ENCODE measurements at places on chromosomes 3 and 15. TPM values are rescaled to one million over a fixed set of nuclear protein-coding genes. Genes with fewer than 3 reads are reported as not detected.

GRCh38 chr3:130276203-130276803 is 69.2 kb upstream of the COL6A5 start:
- H3K4me3 ChIP-seq: no peak overlapping the region
- no peaks in the 10 kb centered on the region for H3K27me3 ChIP-seq
- DNase-seq: no peak

- H3K4me3 ChIP-seq: no peak overlapping the region
- DNase-seq: no peak
- H3K27me3 ChIP-seq: no peaks in the 10 kb centered on the region
- no peaks in the 10 kb centered on the region for H3K4me1 ChIP-seq
- H3K36me3 ChIP-seq: no peaks in the 10 kb centered on the region
These were observed 655.5 kb downstream of the GBE1 start for GRCh38 chr3:81105789-81106488.

- H3K27me3 ChIP-seq: peaks cover 38% of the 10 kb centered on the region
- no peak for DNase-seq
- no peaks in the 10 kb centered on the region for H3K4me1 ChIP-seq
- H3K27ac ChIP-seq: no peak overlapping the region
- H3K36me3 ChIP-seq: no peaks in the 10 kb centered on the region
These were observed 9.6 kb downstream of the DNAJB8 start for GRCh38 chr3:128456776-128457715.

DNA sequence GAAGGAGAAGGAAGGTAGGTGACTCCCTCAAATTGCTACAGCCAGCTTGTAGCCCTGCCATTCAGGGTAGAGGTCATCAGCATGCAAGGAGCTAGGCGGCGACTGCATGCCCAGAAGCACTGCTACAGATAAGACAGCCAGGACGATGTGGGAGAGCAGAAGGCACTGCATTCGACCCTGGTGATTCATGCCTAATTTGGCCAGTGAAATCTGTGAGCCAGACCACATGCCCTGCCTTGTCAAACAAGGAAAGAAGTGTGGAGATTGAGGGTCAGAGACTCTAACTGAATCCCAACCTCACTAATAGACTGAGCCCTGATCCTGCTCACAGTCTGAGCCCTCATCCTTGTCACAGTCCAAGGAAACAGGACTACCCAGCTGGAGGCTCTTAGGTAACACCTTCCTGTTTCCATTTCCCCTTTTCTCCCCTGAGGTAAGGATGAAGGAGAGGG is 86.6 kb downstream of the LINGO1 start:
- H3K27ac ChIP-seq: no peak overlapping the region
- H3K36me3 ChIP-seq: no peaks in the 10 kb centered on the region
- peaks cover 13% of the 10 kb centered on the region for H3K4me1 ChIP-seq
- H3K27me3 ChIP-seq: no peaks in the 10 kb centered on the region

- no peaks in the 10 kb centered on the region for H3K4me1 ChIP-seq
- H3K4me3 ChIP-seq: no peak overlapping the region
- no peaks in the 10 kb centered on the region for H3K27me3 ChIP-seq
- no peak overlapping the region for H3K27ac ChIP-seq
These were observed 353.0 kb downstream of the PLOD2 start for GRCh38 chr3:145807990-145808389.

- no peak overlapping the region for H3K27ac ChIP-seq
- no peak overlapping the region for H3K4me3 ChIP-seq
- H3K36me3 ChIP-seq: no peaks in the 10 kb centered on the region
- H3K4me1 ChIP-seq: peaks cover 5% of the 10 kb centered on the region
These were observed 17.2 kb upstream of the GREM1 start for GRCh38 chr15:32700501-32701150.

GRCh38 chr3:182393830-182394367 is 399.4 kb upstream of the ATP11B start:
- no peaks in the 10 kb centered on the region for H3K27me3 ChIP-seq
- H3K36me3 ChIP-seq: no peaks in the 10 kb centered on the region
- H3K4me1 ChIP-seq: no peaks in the 10 kb centered on the region
- no peak for DNase-seq

GRCh38 chr3:162643245-162643644 is 1146.6 kb downstream of the OTOL1 start:
- no peaks in the 10 kb centered on the region for H3K27me3 ChIP-seq
- no peaks in the 10 kb centered on the region for H3K4me1 ChIP-seq
- H3K36me3 ChIP-seq: no peaks in the 10 kb centered on the region
- no peak overlapping the region for H3K4me3 ChIP-seq
- no peak for DNase-seq

- no peak overlapping the region for H3K27ac ChIP-seq
- no peaks in the 10 kb centered on the region for H3K4me1 ChIP-seq
- no peaks in the 10 kb centered on the region for H3K27me3 ChIP-seq
- no peaks in the 10 kb centered on the region for H3K36me3 ChIP-seq
- no peak for DNase-seq
- no peak overlapping the region for H3K4me3 ChIP-seq
These were observed 54.8 kb upstream of the MITF start for GRCh38 chr3:69684309-69684961.

DNA sequence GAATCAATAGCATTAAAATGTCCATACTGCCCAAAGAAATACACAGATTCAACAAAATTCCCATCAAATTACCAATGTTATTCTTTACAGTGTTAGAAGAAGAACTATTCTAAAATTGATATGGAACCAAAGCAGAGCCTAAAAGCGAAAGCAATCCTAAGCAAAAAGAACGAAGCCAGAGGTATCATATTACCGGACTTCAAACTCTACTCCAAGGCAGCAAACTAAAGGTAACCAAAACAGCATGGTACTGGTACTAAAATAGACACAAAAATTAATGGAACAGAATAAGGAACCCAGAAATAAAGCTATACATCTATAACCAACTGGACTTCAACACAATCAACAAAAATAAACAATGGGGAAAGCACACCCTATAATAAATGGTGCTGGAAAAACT is 167.5 kb downstream of the ADAMTS9 start:
- no peaks in the 10 kb centered on the region for H3K27me3 ChIP-seq
- no peak for DNase-seq
- H3K36me3 ChIP-seq: peaks cover 13% of the 10 kb centered on the region
- H3K27ac ChIP-seq: no peak overlapping the region
- H3K4me1 ChIP-seq: no peaks in the 10 kb centered on the region
- H3K4me3 ChIP-seq: no peak overlapping the region

DNA sequence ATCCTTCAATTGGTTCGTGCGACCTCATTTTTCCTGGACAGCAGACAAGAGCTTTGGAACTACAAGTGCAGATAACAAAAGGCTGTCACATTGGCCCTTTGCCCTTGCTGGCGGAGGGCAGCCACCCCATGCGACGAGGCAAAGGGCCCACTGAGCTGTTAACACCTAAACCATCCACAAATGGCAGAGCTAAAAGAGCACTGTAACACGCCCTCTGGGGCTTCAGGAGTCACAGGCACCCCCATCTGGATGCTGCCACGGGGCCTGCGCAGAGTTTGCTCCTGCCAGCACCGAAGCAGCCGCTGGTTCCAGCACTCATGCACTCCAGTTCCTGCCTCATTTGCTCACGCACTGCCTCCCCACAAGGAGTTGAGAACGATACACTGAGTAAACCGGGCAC is 524.9 kb downstream of the ZNF385D start:
- no peaks in the 10 kb centered on the region for H3K27me3 ChIP-seq
- no peak overlapping the region for H3K4me3 ChIP-seq
- no peak overlapping the region for H3K27ac ChIP-seq
- no peak for DNase-seq
- no peaks in the 10 kb centered on the region for H3K4me1 ChIP-seq

- H3K4me3 ChIP-seq: no peak overlapping the region
- H3K27me3 ChIP-seq: no peaks in the 10 kb centered on the region
- H3K27ac ChIP-seq: no peak overlapping the region
- DNase-seq: no peak
- H3K4me1 ChIP-seq: no peaks in the 10 kb centered on the region
These were observed 49.0 kb downstream of the LARS2 start for GRCh38 chr3:45437383-45437782.

GRCh38 chr15:55322467-55322866 is 3.4 kb downstream of the PIGB start:
- H3K4me3 ChIP-seq: no peak overlapping the region
- no peak overlapping the region for H3K27ac ChIP-seq
- DNase-seq: no peak
- H3K36me3 ChIP-seq: no peaks in the 10 kb centered on the region
- H3K27me3 ChIP-seq: no peaks in the 10 kb centered on the region
- H3K4me1 ChIP-seq: peaks cover 29% of the 10 kb centered on the region

- H3K4me3 ChIP-seq: no peak overlapping the region
- no peaks in the 10 kb centered on the region for H3K27me3 ChIP-seq
- no peak overlapping the region for H3K27ac ChIP-seq
- H3K36me3 ChIP-seq: no peaks in the 10 kb centered on the region
- no peaks in the 10 kb centered on the region for H3K4me1 ChIP-seq
These were observed 781.8 kb downstream of the FHIT start for GRCh38 chr3:60469481-60469880.

GRCh38 chr3:165346503-165346902 is 150.3 kb upstream of the SLITRK3 start:
- no peak for DNase-seq
- no peaks in the 10 kb centered on the region for H3K27me3 ChIP-seq
- H3K4me1 ChIP-seq: no peaks in the 10 kb centered on the region
- H3K4me3 ChIP-seq: no peak overlapping the region
- no peak overlapping the region for H3K27ac ChIP-seq
- H3K36me3 ChIP-seq: no peaks in the 10 kb centered on the region

GRCh38 chr3:35241236-35241635 is 398.1 kb upstream of the ARPP21 start:
- no peak overlapping the region for H3K27ac ChIP-seq
- H3K4me3 ChIP-seq: no peak overlapping the region
- DNase-seq: no peak

DNA sequence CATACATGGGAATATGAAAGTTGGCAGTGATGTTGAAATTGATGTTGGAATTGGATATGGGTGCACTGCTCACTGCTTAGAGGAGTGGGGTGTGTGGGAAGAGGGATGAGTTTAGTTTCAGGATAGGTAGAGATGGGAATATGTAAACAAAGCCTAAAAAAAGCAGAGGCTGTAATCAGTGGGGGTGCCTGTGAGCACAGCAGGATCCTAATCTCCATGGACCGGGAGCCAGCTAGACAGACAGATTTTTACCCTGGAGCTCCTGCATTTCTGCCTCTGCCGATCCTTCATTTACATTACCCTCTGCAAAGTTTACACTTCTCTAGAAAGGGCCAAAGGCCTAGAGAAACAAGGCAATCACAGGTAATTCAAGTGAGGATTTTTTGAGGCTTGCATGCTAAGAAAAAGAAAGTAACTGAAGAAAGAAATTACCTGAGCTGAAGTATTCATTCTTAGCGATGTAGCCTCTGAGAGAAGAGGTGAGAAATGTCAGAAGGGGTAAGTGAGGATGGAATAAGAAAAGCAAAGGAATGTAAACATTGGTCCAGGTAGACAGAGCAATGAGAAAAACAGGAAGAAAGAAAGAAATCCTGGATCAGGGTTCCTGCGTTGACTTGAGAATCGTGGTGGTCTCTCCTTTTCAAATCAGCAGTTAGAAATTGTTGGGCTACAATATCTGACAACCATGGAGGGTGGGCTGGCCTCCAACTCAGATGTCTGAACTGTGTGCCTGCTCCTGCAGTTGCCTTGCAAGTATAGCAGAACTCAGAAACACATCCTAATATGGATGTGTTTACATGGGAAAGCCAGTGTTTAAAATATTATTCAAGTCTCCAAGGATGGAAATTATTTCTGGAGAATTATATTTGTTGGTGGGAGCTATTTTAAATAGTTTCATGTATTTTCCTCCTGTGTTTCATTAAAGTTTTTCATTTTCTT is 79.8 kb downstream of the CRTC3 start:
- no peak for DNase-seq
- peaks cover 33% of the 10 kb centered on the region for H3K4me1 ChIP-seq
- H3K27me3 ChIP-seq: no peaks in the 10 kb centered on the region
- no peak overlapping the region for H3K4me3 ChIP-seq
- peak overlapping the region; percentile 66 for H3K27ac ChIP-seq
- H3K36me3 ChIP-seq: peaks cover 18% of the 10 kb centered on the region

DNA sequence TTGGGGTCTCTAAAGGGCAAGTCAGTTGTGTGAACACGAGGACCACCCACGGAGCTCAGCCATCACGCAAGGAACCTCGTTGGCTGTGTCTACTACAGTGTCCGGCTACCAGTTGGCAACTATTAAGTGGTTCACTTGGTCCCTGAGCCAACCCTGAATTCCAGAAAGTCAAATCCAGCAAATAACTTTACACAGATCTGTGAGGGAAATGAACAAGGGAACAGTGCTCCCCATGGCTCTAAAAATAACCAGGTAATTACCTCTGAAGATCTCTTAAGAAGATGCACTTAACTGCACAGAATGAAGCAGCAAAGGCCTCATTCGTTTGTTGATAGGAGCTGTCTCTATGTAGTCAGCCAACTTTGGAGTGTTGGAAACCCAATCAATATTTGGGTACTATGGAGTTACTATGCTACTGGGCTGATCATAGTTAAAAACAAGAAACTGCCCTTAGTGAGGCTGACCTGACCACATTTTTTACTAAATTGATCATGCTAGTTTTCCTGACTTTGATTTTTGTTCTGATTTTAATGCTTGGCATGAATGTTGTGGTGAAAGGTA is 219.1 kb upstream of the LRIG1 start:
- H3K36me3 ChIP-seq: no peaks in the 10 kb centered on the region
- H3K4me3 ChIP-seq: no peak overlapping the region
- H3K27ac ChIP-seq: peak overlapping the region; percentile 13
- no peaks in the 10 kb centered on the region for H3K27me3 ChIP-seq

Gene DTX3L
- 32.6 TPM for total RNA-seq

Gene TLE3
- total RNA-seq: 82.0 TPM

Gene IMPG2
- 0.54 TPM for total RNA-seq

Gene WWTR1
- 243 TPM for total RNA-seq

Gene AGTR1
- 38.4 TPM for total RNA-seq

Gene IGSF11
- total RNA-seq: 12.4 TPM

All from sigmoid colon (tissue), 7 donors.